ENCODE measurements at places on chromosomes 1 and 21. TPM values are rescaled to one million over a fixed set of nuclear protein-coding genes. Genes with fewer than 3 reads are reported as not detected.

Gene USP21
- 14.5 TPM for total RNA-seq

Gene CHIT1
- 0.46 TPM for total RNA-seq

Gene RUSC1
- total RNA-seq = 60.4 TPM

Gene PRRX1
- total RNA-seq = 10.6 TPM

Gene MROH9
- not detected for total RNA-seq

Gene OR2T27
- total RNA-seq = not detected

Gene CCDC27
- not detected for total RNA-seq

Gene SH2D1B
- not detected for total RNA-seq

Gene ANKRD65
- 1.6 TPM for total RNA-seq

Gene LHX8
- total RNA-seq = 26.8 TPM

Gene BARHL2
- total RNA-seq = 1.4 TPM
